ENCODE measurements at places on chromosomes 12 and 14.

GRCh38 chr12:12327802-12328201 is 22.2 kb downstream of the MANSC1 start:
- DNase-seq: peak; percentile 85

- DNase-seq: peak; percentile 4
Observed at GRCh38 chr12:98369581-98369980, 145.8 kb upstream of the TMPO start.

GRCh38 chr12:91250273-91250665 is 67.7 kb upstream of the DCN start:
- DNase-seq: peak; percentile 60

DNA sequence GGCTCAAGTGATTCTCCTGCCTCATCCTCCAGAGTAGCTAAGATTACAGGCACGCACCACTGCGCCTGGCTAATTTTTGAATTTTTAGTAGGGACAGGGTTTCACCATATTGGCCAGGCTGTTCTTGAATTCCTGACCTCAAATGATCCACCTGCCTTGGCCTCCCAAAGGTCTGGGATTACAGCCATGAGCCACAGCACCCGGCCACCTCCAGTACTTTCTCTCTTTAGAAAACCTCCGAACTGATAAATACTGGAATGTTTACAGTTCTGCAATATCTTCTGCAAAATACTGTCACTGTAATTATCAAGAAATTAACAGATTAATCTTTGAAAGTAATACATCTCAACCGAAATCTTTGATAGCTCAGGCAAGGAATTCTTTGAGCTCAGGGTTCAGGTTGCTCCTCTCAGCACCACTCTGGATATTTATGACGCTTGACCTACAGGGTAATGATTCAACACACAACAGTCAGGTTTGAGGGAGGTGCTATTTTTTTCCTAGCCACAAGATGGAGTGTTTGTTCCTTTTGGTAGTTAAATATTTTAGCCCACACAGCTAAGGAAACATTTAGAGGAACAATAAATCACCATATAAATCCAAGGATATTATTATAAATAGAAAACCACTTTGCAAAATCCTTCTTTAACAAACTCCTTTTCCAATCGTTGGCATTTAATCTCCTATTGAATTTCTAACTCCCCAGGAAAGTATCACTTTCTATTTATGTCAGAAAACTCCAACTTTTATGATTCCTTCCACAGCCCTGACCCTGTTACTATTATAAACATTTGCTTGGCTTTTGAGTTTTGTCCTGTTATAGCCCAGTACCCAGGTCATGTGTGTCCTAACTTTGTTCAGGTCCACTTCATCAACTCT is 48.6 kb upstream of the GTF2A1 start:
- peak; percentile 82 for DNase-seq

GRCh38 chr12:30828686-30829085 is 73.9 kb upstream of the CAPRIN2 start:
- DNase-seq: no peak

DNA sequence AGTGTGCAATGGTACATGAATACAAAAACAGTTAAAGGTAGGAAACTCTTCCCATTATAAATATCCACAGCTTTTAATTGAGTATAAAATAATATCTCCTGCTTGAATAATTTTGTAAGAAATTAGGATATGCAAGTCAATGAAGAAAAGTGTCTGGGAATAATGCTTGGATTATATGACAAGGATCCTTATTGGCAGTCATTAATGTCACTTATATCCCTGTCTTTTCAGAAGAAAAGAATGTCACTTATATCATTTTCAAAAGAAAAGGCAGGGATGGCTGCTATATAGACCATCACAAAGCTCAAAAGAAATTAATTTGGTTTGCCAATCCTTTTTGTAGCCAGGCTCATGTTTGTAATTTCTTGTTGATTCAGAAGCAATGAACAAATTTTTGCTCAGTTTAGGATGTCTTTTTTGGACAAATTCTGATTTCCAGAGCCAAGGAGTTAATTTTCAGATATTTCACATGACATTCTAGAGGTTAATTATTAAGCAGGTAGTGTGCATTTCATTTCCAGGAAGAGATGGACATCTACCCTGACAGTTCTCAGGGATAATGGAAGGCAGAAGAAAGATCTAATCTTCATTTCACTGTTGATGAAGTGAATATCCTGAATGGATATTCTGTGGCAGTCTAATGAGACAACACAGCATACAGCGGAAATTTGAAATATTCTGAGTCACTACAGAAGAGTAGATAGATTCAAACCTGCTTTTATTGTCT is 299.8 kb downstream of the RPS29 start:
- DNase-seq: no peak
